ENCODE measurements at places on chromosomes 16 and 17. TPM values are rescaled to one million over a fixed set of nuclear protein-coding genes. Genes with fewer than 3 reads are reported as not detected.

ACE gene
- total RNA-seq: 9.7 TPM

TLK2 gene
- 76.2 TPM for total RNA-seq

MAF gene
- total RNA-seq: 4.1 TPM

PITPNM3 gene
- 3.6 TPM for total RNA-seq

TMEM220 gene
- total RNA-seq: 1.4 TPM

FN3K gene
- total RNA-seq: 33.3 TPM

SEPHS2 gene
- 24.9 TPM for total RNA-seq

TRIM65 gene
- total RNA-seq: 22.8 TPM

DNAI2 gene
- not detected for total RNA-seq

PYCARD gene
- total RNA-seq: 26.3 TPM

EME1 gene
- total RNA-seq: 21.5 TPM

SLC35G6 gene
- 0.33 TPM for total RNA-seq

ADAD2 gene
- 0.77 TPM for total RNA-seq

ZFP3 gene
- 1.0 TPM for total RNA-seq

SPAG5 gene
- 86.2 TPM for total RNA-seq

ZNF821 gene
- total RNA-seq: 12.3 TPM

HYDIN gene
- 7.0 TPM for total RNA-seq

SEC14L5 gene
- 0.09 TPM for total RNA-seq

CCL3 gene
- total RNA-seq: not detected

ABCC12 gene
- total RNA-seq: 1.1 TPM

DNASE1L2 gene
- total RNA-seq: 0.35 TPM

MBTD1 gene
- 37.7 TPM for total RNA-seq

IRX5 gene
- total RNA-seq: 2.6 TPM

MAP1LC3B gene
- total RNA-seq: 56.9 TPM

KRTAP1-1 gene
- total RNA-seq: not detected

FNDC8 gene
- not detected for total RNA-seq

TP53TG3F gene
- not detected for total RNA-seq

HOXB7 gene
- total RNA-seq: not detected

COASY gene
- 99.4 TPM for total RNA-seq

SLC16A13 gene
- total RNA-seq: 15.8 TPM

SOX15 gene
- 6.9 TPM for total RNA-seq

ITGB4 gene
- 3.1 TPM for total RNA-seq

LGALS9B gene
- not detected for total RNA-seq

NHERF2 gene
- 20.1 TPM for total RNA-seq

AGRP gene
- not detected for total RNA-seq

KRT20 gene
- not detected for total RNA-seq

INPP5K gene
- total RNA-seq: 30.0 TPM

SSTR5 gene
- 1.5 TPM for total RNA-seq

NPIPB6 gene
- total RNA-seq: 4.5 TPM

CASKIN1 gene
- 7.0 TPM for total RNA-seq
